Head of caudate nucleus (tissue), 42 donors: ENCODE measurements at places on chromosomes 1 and 21.

- peak; percentile 51 for DNase-seq
Observed at GRCh38 chr21:43824333-43825241, 35.2 kb downstream of the RRP1 start.

DNA sequence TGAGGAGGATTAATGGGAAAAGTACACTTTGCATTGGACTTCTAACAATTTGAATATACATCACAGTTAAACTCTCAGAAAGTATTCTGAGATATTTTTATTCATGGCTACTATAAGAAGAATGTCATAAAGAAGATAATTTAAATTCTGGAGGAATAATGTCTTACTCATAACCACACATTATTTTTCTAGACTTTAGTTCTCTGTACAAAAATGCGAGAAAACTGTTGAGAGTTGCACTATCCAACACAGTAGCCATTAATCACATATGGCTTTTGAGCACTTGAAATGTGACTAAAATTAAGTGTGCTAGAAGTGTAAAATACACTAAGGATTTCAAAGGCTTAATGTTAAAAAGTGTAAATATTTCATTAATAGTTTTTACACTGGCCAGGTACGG lies 53.8 kb downstream of the CRB1 start:
- DNase-seq, result no peak

- DNase-seq, result no peak
Observed at GRCh38 chr1:245645894-245646293, 491.1 kb downstream of the KIF26B start.

DNA sequence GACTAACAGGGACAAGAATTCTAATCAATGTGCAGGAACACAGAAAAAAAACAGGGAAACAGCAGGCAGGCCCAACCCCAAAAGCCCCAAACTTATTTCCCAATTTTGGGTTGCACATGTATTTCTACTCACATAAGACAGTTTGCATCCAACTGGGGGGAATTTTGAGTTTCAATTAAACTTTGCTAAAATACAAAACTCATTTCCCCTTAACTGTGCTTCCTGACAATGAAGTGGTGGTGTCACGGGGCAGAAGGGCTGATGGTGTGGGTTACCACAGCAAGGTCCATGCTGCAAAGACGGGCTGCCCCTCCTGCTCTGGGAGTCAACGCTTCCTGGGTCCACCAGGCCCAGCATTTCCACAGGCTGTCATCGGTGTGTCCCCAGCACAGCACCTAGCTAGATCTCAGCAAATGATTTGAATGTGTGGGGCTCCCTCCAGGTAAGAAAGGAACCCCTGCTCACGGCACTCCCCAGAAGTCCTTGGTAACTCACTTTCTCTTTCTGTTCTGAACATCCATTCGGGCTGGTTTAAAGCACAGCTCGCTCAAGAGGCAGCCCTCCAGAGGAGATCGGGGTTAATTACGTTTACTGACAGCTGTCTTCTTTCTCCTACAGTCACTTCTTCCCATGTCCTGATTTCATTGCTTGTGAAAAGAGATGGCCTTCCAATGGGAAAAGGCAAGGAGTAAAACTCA lies 27.4 kb downstream of the HIVEP3 start:
- DNase-seq, result no peak

- DNase-seq, result no peak
Observed at GRCh38 chr1:11364170-11364569, 91.2 kb downstream of the UBIAD1 start.

- no peak for DNase-seq
Observed at GRCh38 chr1:96524100-96524499, 197.5 kb upstream of the PTBP2 start.

GRCh38 chr1:228145463-228146416 lies 4.0 kb upstream of the GJC2 start:
- DNase-seq, result no peak

DNA sequence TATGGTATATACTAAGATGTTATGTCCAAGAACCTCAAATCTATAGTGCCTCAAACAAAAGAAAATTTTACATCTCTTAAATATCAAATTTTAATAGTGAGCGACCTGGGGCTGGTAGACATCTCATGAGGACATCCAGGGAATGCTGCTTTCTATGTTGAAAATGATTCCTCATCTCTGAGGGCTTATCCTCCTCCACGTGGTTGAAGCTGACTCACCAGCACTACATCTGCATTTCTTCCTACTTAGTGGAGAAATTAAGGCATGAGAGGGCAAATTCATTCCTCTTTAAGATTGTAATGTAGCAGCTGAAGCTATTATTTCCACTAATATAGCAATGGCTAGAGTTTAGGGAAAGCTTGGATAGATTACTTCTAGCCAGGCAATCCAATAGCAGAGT lies 529.5 kb downstream of the COL11A1 start:
- no peak for DNase-seq

- no peak for DNase-seq
Observed at GRCh38 chr1:28506907-28507246, 1.0 kb downstream of the RCC1 start.

DNA sequence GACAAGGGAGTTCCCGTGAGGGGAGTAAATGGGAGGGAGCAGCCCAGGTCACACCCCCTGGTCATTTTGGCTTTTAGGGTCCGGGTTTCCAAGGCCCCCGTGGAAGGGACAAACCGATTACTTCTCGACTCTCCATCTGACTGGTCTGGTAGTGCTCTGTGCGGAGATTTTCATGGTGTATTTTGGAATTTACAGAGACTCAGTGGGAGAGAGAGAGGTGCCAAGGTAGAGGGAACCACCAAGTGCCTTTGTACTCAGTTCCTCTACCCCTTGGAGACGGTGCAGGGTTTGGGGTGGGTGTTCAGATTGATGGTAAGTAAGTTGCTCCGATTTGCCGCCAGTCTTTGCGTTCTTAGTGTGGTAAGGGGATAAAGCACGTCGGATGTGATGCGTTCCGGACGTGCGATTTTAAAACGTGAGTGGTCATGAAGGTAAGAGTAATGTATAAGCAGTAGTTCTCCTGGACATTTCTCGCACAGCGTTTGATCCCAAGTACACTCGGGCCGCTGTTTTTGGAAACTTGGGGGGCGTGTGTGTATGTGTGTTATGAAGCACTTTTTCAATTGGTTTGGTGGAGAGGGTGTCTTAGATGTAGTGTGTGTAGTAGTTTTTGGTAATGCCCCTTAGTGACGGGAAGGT lies 682 bp downstream of the SUCO start:
- peak; percentile 38 for DNase-seq
